ENCODE measurements at places on chromosomes 12 and 14.

DNA sequence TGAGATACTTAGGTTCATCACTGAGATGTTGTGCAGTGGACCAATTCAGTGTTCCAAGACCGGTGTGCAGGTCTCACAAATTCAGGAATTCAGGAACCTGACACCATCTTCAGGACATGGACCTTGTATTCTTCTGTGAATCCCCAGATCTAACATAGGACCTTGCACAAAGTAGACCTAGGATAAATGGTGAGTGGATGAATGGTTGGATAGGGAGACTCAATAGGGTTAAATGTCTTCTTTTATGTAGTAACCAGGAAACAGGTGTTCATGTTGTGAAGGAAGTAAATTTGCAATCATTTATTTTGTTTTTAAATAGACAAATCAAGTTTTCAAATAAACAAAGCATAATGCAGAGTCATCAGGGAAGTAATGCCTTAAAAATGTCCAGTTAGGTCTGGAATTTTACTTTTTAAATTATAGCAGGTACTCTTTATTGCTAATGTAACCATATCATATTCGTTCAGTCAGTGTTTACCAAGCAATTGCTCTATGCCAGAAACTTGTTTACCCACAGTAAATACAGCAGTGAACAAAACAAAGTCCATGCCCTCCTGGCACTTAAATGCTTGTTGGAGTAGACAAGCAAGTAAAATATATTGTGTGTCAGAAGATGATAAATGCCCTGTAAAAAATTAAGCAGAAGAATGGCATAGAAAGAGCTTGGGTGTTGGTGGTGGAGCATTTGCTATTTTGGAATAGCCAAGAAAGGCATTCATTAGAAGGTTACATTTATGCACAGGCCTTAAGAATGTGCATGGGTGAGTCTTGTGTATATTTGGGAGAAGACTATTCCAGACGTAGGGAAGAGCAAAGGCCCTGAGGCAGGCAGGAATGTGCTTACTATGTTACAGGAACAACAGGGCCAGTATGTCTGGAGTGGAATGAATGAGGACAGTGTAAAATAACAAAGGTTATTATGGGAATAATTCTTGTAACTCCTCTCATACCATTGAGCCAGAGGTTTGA, 26.3 kb downstream of the RXYLT1 start:
- no peak for DNase-seq

DNA sequence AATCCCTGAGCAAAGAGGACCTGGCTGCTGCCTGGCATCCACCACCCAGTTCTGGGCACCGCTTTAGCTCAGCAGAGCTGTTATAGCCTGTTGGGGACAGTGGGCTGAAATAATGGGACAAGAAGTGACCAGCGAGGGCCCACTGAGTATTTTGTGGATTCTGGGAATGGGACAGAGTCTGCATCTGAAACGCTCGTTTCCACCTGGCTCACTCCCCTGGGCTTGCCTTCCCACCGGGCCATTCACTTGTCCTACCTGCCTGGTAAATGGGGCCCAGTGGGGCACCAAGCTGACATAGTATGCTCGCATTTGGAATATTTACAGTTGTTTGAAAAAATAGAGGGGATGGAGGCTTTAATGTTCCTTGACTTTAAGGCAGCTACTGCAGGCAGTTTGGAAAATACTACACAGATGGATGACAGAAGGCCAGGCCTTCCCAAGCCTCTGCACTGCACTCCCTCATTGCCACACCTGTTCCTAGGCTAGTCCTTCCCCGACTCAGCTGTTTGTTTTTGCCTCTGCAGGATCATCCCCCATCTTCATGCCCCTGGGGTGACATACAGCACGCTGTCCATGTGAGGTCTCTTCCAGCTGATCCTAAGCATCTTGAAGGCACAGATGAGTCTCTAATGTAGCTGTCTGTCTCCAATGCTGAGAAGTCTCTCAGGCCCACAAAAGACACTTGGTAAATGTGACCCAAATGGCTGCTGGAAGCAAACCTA, 61.3 kb upstream of the DICER1 start:
- DNase-seq = no peak

GRCh38 chr12:14756334-14757143, 46.7 kb downstream of the WBP11 start:
- DNase-seq = no peak

- no peak for DNase-seq
Observed at GRCh38 chr14:81561084-81561775, 27.6 kb upstream of the SEL1L start.

DNA sequence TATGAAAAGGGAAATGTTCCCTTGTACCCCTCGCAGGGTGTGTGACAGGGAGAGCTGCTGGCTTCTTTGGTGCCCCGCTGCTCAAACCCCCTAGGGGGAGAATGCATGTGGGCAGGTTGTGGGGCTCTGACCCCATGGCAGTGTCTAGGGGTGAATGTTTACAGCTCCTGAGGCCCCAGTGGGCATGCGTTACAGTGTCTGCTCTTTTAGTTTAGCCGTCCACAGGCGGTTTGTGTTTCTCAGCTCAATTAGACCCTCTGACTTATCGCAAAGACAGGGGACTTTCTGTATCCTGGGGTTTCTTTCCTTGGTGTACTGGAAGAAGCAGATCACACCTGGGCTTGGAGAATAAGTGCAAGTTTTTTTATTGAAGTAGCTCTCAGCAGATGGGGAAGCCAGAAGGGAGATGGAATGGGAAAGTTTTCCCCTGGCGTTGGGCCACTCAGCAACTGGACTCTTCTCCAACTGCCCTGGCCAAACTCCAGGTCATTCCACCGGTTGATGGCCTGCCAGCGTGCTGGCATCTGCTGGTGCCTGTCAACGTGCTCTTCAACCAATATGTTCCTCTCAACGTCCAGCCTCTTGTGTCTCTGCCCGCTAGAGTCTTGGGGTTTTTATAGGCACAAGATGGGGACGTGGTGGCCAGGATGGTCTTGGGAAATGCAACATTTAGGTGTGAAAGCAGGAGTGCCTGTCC, 720.9 kb downstream of the FSCB start:
- no peak for DNase-seq

Measured in activated T-cell treated with anti-CD3 and anti-CD28 coated beads, Interleukin-2, amount 50 U/mL, for 72 hours (primary cell).